ENCODE measurements at places on chromosomes 16 and 17.

- no peak for DNase-seq
Observed at GRCh38 chr17:81388612-81389367, 6.5 kb upstream of the BAHCC1 start.

DNA sequence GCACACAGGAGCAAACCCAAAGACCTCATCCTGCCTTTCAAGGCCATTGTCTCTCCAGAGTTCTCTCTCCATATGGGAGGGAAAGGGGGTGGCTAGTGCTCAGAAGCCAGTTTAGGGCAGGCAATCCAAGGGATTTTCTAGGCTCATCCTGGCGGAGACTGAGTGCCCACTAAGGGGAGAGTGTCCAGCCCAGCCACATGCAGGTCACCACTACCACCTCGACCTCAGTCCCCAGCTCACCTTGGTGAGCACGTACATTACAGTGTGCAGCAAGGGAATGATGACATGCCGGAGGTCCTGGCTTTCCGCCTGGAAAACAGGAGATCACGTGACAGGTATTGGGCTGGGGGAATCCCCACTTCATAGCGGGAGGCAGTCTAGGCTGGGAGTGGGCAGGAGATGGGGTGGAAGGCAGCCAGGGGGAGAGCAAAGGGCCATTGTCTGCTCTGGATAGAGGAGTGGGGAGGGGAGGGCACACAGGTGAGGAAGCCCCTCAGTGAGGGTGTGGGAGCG is 29.9 kb downstream of the PIK3R6 start:
- no peak for DNase-seq

- no peak for DNase-seq
Observed at GRCh38 chr16:23509441-23509754, 896 bp downstream of the GGA2 start.

DNA sequence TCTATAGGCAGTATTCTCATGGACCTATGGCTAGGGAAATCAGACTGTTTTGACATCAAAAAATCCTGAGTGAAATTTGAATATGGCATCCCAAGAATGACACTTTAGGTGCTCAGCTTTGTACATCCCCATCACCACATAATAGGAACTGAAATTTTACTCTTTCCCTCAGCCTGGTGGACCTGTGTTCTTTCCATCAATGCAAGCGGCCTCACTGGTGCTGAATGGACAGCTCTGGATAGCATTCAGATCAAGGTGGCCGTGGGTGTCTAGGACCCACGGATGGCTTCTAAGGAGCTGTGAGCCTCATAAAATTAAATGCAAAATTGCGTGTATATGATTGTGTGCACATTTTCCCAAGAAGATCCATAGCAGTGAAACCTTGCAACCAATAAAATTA is 152.6 kb downstream of the MAP2K6 start:
- DNase-seq = peak; percentile 8

GRCh38 chr17:80394629-80395216 is 20.2 kb upstream of the ENDOV start:
- DNase-seq = no peak

- DNase-seq = no peak
Observed at GRCh38 chr17:59432657-59433056, 101.2 kb downstream of the YPEL2 start.

DNA sequence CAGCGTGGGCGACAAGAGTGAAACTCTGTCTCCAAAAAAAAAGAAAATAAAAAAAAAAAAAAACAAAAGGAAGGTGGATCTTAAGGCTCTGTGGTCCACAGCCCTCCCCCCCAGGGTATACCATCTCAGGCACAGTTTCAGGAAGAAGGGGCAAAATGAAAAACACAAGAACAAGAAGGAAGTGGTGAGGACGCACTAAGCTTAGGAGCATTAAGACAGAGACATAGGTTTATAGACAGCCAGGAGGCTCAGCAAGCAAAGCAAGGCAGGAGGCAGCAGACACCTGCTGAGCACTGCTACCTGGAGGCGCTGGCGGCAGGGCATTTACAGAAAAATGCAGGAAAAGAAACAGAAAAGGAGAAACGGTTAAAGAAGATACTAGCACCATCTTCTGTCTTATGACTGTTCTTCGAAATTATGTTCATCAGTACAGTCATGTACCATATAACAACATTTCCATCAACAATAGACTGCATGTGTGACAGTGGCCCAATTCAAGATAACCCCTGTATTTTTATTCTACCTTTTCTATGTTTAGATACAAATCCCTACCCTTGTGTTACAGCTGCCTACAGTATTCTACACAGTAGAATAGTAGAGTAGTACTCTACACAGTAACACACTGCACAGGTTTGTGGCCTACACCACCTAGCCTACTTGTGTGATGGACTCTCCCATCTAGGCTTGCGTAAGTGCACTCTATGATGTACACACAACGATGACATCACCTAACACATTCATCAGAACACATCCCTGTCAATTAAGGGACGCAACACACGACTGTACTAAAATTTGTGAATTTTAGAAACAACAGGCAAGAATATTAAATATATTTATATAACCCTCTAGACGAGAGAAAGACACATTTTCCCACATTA is 62.5 kb downstream of the XPO6 start:
- no peak for DNase-seq

DNA sequence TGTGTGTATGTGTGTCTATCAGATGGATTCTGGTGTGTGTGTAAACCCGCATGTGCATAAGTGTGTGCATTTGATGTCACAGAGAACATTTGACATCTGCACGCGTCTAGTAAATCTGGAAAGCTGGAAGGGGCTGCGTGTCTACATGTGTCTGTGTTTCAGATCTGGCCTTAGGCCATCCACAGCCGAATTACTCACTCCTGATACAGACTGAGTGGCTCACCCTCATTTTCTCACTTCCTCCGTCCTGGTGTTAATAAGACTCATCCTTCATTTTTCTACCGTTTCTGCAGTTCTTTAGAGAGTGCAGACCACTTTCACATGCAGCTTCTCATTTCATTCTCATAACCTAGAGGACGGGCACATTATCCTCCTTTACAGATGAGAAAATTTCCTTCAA is 491.6 kb downstream of the CDH13 start:
- peak; percentile 83 for DNase-seq

- DNase-seq = no peak
Observed at GRCh38 chr16:83136924-83137323, 510.2 kb downstream of the CDH13 start.

DNA sequence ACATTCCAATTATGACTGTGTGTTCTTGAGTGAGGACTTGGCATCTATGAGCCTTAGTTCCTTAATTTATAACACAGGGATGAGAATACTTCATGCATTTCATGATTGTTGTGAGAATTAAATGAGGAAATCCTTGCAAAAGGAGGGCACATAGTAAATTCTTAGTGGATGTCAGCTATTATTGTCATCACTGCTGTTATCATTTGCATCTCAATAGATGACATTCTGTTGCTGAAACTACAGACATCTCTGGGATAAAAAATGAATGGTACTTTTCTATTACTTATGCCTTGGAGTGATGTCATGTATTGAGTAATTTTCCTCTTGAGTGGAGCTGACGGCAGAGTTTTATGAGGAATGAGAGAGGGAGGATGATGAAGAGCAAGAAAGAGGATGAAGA is 184.4 kb upstream of the CDH11 start:
- no peak for DNase-seq

DNA sequence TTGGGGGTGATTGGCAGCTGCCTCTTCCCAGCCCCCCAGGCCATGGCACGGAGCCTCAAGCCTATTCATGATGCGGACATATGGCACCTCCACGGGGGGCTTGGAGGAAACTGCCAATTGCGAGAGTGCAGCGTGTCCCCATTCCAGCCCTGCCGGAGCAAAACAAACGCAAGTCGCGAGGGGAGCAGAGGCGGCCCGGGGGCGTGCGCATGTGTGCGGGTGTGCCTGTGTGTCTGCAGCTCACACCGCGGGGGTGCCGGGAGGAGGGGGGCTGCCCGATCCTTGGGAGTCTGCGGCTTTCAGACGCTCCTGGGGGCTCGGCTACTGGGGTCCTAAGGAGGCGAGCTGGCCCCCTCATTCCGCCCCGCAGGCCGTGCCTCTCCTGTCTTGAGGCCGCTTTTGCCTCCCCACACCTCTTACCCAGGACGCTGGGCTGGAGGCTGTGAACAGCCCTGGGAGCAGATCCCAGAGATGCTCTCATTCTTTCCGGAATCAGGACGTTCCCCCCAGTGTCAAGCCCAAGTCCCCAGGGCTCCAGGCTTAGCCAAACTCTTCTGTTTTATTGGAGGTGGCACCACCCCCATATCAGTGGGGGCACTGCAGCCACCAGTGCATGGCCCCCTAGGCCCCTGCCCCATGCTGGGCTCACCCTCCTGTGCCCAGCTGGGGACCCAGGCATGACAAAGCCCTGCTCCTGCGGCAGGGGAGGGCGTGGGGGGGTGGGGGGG is 29.1 kb downstream of the ENDOV start:
- no peak for DNase-seq

DNA sequence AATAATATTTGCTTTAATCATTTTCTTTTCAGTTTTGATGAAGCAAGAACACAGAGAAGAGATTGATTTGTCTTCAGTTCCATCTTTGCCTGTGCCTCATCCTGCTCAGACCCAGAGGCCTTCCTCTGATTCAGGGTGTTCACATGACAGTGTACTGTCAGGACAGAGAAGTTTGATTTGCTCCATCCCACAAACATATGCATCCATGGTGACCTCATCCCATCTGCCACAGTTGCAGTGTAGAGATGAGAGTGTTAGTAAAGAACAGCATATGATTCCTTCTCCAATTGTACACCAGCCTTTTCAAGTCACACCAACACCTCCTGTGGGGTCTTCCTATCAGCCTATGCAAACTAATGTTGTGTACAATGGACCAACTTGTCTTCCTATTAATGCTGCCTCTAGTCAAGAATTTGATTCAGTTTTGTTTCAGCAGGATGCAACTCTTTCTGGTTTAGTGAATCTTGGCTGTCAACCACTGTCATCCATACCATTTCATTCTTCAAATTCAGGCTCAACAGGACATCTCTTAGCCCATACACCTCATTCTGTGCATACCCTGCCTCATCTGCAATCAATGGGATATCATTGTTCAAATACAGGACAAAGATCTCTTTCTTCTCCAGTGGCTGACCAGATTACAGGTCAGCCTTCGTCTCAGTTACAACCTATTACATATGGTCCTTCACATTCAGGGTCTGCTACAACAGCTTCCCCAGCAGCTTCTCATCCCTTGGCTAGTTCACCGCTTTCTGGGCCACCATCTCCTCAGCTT is 45.0 kb downstream of the ESRP2 start:
- DNase-seq = no peak

DNA sequence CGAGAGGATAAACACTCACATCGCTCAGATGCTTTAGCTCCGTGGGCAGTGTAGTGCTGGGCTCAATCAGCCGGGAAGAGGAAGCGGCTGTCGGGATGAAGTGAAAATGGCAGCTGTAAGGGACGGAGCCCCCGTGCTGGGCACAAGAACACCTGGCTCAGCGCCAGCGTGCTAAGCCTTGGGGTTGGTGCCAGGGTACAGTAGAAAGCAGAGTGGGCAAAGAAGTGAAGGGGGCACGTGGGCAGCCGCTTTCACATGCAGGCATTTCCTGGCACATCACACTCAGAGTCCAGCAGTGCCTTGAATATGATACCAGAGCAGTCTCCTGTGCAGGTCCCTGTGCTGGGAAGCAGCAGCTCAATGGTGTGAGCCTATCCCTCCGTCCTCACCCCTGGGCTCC is 51.1 kb upstream of the FOXF1 start:
- no peak for DNase-seq

DNA sequence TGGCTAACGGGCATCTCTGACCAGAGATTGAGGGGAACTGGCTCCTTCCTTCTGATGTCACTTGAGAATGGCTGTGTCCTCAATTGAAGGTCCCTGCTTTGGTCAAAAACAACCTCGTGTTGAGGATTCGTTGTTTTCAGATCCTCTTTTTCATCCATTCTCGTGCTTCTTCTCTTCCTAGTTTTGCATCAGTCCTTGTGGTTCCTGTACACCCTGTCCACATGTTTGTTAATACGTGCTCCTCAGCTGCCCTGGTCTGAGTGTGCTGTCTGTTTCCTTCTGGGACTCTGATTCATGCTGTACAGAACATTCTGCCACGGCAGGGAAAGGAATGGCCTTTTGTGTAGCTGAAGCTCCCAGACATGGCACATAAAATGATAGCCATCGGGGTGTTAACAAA is 863.2 kb upstream of the GOT2 start:
- DNase-seq = no peak

DNA sequence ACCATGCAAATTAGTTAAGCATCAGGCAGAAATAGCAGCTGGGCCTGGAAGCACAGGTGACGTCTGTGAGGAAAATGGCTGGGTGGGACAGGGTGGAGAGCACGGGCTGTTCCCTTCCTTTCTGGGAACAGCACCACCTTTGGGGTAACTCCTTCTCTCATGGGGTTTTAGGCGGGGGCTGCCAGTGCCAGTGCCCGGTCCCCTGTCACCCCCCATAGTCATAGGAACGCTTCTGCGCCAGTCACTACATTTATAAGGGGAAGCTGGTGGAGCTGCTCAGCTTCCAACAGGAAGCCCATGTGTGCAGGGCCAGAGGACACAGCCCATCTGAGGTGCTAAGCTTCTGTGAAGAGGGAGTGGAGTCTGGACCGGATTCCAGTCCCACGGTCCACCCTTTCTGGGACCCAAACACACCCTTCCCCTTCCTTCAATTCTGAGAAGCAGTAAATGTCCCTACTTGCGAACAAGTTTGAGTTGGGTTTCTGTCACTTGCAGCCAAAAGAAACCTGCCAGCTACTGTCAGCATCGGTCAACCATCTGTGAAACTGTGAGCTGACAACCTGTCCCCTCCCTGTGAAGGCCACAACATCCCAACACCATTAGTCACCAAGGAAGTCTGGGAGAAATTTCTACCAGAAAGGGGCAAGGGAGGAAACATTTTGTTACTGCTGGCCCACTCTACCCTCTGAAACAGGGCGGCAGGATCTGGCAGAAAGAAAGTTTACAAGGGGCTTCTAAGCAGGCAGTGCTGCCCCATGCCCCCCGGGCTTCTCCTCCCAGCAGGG is 86.0 kb upstream of the AMZ2 start:
- peak; percentile 27 for DNase-seq

DNA sequence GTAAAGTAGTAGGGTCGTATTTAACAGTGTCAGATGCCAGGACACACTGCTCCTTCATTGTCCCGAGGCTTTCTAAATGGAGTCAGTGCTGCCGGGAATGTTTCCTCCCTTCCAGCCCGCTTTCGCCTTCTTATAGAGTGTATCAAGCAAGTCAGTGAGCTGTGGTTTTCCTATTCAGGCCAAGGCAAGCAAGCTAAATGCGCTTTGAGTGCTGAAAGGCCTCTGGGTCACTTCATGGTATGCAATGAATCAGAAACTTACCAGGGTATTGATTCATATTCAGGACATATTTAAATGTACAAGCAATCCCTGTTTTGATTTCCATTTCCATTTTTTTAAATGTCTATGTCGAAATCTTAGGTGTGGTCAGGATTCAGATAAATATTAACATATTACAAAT is 327.9 kb upstream of the SOX9 start:
- peak; percentile 60 for DNase-seq

DNA sequence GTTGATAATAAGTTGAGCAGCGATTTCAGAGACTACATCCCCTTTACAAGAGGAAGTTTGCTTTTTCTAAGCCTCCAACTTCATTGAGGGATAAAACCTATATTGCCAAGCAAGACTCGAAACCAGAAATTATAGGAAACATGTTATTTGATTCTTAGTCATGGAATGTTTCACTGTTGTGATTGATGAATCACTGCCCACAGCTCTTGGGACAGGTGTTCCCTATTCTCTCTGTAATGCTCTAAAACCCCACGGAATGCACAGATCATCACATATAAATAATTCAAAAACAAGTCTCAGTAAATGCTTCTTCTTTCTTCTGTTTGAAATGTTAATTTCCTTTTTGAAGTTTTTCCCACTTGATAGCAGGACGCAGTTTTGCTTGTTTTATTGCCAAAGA is 809.5 kb upstream of the GOT2 start:
- peak; percentile 68 for DNase-seq

- no peak for DNase-seq
Observed at GRCh38 chr17:58626905-58627304, 64.9 kb downstream of the TEX14 start.

Data from fibroblast of skin of back (primary cell).